ENCODE measurements at places on chromosomes 7 and 10.

- DNase-seq = no peak
These were observed 431.0 kb upstream of the GALNT17 start for GRCh38 chr7:70700941-70701425.

DNA sequence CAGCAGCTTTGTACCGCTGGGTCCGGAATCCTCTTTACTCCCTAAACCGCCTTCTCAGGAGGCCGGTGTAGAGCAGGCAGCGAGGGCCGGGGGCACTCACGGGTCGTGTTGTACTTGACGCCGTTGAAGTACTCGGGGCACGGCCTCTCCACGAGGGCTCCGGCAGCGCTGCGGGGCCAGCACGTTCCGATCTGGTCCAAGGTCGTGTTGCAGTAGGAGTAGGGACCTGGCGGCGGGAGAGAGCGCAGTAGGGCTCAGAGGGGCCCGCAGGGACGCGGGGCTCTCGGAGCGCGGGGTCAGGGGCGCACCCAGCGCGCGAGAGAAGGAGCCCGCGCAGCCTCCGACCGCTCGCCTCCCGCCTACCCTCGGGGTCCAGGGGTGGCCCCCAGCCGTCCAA, 443 bp downstream of the CRHR2 start:
- no peak for DNase-seq

- peak; percentile 76 for DNase-seq
These were observed 37.0 kb downstream of the FAM20C start for GRCh38 chr7:229184-229964.

DNA sequence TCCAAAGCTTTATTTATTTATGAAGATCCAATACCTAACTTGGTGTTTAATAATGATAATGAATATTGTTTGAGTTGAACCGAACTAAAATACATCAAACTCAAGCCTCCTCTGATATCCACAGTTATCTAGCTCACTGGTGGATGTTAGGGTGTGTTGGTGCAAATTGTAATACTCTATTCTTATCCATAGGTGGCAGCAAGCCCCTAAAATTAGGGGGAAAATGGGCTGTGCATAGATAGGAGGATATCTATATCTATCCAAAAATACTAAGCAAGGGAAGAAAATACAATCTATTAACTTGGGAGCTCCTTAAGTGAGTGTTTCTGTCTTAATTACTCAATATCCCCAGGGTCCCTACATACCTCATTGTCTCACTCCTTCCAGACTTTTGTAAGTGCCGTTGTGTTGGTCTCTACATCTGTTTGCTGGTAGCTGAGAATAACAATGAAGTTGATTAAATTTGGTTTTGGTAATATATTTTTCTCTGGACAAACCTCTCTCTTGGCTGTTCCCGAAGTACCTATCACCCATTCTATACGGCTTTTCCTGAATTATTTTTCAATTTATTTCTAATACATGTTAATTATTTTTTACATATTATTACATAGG, 55.0 kb upstream of the VWDE start:
- DNase-seq = no peak

- no peak for DNase-seq
These were observed 70.3 kb downstream of the PON1 start for GRCh38 chr7:95253986-95254385.

- DNase-seq = no peak
These were observed 85.7 kb downstream of the LRGUK start for GRCh38 chr7:134212576-134213546.

All from Peyer's patch (tissue), 4 donors.